ENCODE measurements at places on chromosomes 2 and 18. TPM values are rescaled to one million over a fixed set of nuclear protein-coding genes. Genes with fewer than 3 reads are reported as not detected.

DNA sequence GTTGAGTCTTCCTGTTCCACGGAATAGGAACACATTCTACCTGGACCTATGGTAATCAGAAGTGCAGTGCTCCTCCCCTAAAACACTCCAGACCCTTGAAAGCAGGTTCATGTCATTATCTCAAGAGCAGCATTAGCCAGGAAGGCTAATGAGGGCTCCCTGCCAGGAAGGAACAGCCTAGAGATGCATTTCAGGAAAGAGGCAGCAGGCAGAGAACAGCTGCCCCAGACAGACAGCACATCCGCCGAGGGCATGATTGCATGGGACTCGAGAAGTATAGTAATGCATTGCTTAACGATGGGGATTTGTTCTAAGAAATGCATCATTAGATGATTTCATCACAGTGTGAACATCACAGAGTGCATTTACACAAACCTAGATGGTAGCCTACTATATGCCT, 171.5 kb downstream of the ALK start:
- DNase-seq: no peak

DNA sequence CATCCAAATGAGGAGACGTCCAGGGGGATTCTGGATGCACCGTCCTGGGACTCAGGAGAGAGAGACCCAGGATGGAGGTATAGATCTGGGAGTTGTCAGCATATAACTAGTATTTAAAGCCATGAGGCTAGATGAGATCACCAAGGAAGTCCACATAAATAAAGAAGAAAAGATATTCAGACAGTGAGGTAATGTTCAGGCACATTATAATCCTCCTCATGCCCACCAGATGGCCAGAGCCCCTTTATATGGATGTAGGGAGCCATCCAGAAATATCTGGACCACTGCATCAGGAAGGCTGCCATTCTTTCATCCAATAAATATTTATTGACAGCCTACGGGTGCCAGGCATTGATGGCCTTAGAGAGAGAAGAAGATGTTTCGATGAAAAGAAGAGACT, 21.2 kb upstream of the NCKAP5 start:
- no peak for DNase-seq

GRCh38 chr2:54986264-54986663, 64.0 kb downstream of the RTN4 start:
- no peak for DNase-seq

Gene DSC3
- total RNA-seq: not detected

Gene TRIB2
- not detected for total RNA-seq

DNA sequence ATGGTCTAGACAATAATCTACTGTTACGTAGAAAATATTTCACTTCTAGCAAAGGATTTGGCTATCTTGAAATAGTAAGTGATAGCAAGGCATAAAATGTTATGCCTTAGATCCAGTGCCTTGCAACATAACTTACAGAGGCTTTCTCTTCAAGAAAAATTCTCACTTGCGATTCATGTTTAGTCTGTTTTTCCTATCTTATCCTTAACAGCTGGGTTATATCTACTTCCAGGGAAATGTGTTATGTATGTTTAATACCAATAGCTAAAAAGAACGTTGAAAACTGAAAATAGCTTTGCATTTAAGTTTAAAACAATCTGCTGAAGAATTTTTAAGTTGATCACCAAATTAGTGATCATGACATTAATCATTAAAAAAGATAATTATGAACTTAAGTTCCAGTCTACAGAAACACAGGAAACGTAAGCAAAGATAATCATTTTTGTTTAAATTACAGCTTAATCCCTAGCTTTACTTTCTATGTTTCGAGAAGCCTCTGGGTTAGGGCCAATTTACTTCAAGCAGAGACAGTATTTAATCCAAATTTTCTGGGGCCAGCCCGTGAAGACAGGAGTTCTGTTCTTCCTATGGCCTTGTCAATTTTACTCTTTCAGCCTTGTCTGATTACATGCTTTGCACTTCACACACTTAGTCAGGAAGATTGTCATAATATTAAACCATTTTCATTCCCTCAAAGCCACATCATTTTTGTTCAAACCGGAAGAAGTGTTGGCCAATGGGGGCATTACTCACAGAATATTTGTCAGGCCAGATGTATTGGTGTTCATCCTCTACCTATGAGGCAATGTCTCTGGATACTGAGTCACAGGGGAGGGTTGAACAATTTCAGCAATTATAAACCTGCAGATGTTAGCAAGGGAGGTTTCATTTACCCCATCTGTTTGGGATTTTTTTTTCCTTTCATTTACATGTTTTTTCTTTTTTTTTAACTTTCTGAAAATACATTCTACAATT, 1132.9 kb upstream of the ZEB2 start:
- DNase-seq: no peak

GRCh38 chr2:134639265-134639664, 79.5 kb downstream of the TMEM163 start:
- DNase-seq: no peak

Gene SLC30A3
- total RNA-seq: not detected

- DNase-seq: no peak
Measured at GRCh38 chr2:167756446-167756845, 490.9 kb downstream of the STK39 start.

GRCh38 chr2:200455958-200456421, 53.9 kb downstream of the KCTD18 start:
- peak; percentile 64 for DNase-seq

Gene CREG2
- total RNA-seq: 5.2 TPM

DNA sequence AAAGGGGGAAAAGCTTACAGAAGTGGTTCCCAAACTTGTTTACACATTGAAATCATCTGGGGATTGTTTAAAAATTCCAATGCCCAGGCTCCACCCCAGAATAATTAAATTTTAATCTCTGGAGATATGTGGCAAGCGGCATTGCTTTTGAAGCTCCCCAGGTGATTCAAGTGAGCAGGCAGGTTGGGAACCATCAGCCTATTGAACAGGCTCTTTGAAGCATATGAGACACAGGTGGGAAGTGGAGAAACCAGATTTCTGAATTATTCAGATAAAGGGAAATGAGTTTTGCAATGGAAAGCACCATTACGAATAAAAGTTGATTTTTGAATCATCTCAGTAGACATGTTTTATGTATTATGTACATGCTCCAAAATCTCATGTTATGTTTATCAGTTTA, 57.6 kb upstream of the NOSTRIN start:
- no peak for DNase-seq

GRCh38 chr2:98458667-98459380, 14.2 kb downstream of the INPP4A start:
- DNase-seq: no peak

Gene PRKAG3
- not detected for total RNA-seq

Gene PTPRN
- not detected for total RNA-seq

- no peak for DNase-seq
Measured at GRCh38 chr2:172643142-172643541, 87.3 kb downstream of the PDK1 start.

- DNase-seq: no peak
Measured at GRCh38 chr2:222754324-222754930, 83.0 kb downstream of the MOGAT1 start.

Gene TTC31
- total RNA-seq: 19.9 TPM

GRCh38 chr2:176525086-176525485, 255.8 kb downstream of the MTX2 start:
- no peak for DNase-seq

Gene PIEZO2
- total RNA-seq: 2.8 TPM

GRCh38 chr2:136404176-136404575, 286.2 kb upstream of the CXCR4 start:
- DNase-seq: no peak

DNA sequence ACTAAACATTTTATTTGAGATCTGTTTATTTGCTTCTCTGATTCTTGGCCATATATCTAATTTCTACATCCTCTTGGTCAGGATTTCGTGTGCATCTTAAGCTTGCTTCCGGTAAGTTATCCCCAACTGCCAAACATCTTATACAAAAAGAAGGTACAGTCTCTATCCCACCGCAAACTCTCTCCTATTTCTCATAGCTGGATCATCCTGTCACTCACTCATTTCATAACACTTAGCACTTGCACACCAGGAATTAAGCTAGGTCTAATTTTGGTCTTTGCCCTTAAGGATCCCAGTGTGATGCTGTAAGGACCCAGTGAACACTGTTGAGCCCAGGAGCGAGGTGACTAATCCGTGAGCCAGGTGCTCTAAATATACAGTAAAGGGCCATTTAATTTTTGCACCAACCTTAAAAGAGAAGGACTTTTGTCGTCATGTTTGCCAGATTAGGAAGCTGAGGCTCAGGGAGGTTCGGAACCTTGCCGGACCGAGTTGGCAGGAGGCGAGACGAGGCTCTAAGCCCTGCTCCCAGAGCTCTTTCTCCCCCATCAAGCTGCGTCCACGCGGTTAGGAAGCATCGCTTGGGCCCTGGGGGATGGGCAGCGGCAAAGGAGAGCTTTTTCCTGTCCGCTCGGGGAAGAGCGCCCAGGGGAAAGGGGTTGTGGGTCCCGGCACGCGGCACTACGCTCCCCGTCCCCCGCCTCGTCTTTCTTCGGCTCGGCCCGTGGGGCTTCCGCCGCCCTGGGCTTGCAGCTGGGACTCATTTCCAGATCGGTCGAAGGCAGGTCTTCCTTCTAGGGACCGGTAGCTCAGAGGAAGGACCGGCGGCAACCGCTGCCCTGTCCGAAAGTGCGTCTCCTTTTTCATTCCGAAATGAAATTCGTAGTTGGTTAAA, 4.1 kb upstream of the ITPRIPL1 start:
- DNase-seq: peak; percentile 38

- no peak for DNase-seq
Measured at GRCh38 chr18:63085611-63086010, 234.0 kb downstream of the BCL2 start.

- no peak for DNase-seq
Measured at GRCh38 chr18:4230450-4231168, 224.5 kb downstream of the DLGAP1 start.

Gene CCDC142
- 15.0 TPM for total RNA-seq

DNA sequence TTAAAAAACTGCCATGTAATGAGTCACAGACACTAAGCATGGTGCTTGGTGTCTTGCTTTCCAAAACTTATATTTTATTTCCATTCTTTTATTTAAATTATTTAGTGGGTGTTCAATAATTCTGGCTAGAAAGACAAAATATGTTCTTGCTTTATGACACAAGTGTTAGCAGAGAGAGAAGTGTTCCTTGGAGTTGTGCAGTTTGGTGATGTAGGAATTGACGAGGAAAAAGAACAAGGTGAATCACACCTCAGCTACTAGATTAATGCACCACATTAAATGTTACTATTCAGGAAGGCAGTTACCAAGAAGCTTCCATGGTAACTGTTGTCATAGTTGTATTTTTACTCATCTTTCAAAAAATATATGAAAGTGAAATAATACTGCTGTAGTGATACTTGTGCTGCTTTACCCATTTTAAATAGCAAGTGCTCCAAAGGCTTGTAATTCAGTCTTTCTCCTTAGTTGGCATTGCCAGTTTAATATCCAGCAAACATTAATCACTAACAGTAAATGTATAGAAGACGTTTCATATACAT, 28.3 kb downstream of the ADAM23 start:
- DNase-seq: no peak

- no peak for DNase-seq
Measured at GRCh38 chr2:52264488-52264887, 1232.6 kb upstream of the NRXN1 start.

GRCh38 chr2:224407241-224407701, 5.4 kb upstream of the FAM124B start:
- DNase-seq: no peak

GRCh38 chr2:105618351-105618659, 126.4 kb upstream of the NCK2 start:
- no peak for DNase-seq

GRCh38 chr18:54880395-54881105, 52.3 kb downstream of the RAB27B start:
- DNase-seq: no peak

GRCh38 chr2:148065936-148066335, 45.0 kb downstream of the MBD5 start:
- no peak for DNase-seq

GRCh38 chr2:207180741-207181140, 15.0 kb upstream of the KLF7 start:
- no peak for DNase-seq

- no peak for DNase-seq
Measured at GRCh38 chr2:122753336-122753735, 997.9 kb downstream of the TSN start.

GRCh38 chr2:55048508-55049042, 1.7 kb downstream of the RTN4 start:
- peak; percentile 76 for DNase-seq

Gene SLC9A4
- not detected for total RNA-seq
